ENCODE measurements at places on chromosomes 1 and 21.

DNA sequence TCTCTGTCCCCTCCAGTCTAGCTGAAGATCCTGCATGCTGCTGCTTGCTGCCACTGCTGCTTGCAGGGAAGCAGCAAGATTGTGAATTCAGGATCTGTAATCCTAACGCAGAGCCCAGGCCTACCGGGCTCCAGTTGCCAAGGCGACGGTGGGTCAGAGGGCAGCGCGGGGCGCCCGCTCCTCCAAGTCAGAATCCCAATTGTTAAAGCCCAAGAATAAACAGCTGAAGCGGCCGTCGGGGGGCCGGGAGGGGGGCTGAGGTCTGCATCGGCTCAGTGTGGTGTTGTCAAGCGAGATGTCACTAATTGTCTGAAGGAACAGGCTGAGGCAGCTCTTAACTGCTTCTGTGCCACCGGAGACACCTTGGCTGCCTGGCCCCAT lies 36.8 kb downstream of the AHDC1 start:
- no peak for DNase-seq

GRCh38 chr1:231856426-231856825 lies 229.8 kb downstream of the DISC1 start:
- DNase-seq, result no peak

GRCh38 chr1:150613061-150613920 lies 16.1 kb downstream of the ENSA start:
- peak; percentile 93 for DNase-seq

GRCh38 chr1:225426395-225427234 lies 1.2 kb downstream of the LBR start:
- DNase-seq, result no peak

GRCh38 chr21:17523007-17523451 lies 10.2 kb downstream of the CXADR start:
- no peak for DNase-seq

GRCh38 chr1:63621698-63622097 lies 28.5 kb downstream of the PGM1 start:
- no peak for DNase-seq

GRCh38 chr1:88961081-88961480 lies 31.3 kb downstream of the KYAT3 start:
- no peak for DNase-seq

DNA sequence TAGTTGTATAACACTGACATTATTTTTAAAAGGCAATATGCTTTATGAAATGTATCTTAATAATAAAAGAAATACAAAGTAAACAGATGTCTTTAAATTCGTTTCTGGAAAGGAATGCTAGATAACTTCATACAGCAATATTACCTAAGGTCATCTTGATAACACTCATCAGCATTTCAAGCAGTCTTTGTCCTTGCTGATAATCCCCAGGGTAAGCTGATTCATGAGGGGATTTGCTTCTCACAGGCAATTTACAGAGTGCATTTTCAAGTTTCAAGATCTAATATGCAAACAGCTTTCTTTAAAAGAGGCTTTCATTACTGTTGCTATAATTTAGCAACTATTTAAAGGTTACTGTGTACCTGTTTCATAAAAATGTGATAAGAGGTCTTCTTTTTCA lies 75.2 kb upstream of the NEK2 start:
- DNase-seq, result no peak

DNA sequence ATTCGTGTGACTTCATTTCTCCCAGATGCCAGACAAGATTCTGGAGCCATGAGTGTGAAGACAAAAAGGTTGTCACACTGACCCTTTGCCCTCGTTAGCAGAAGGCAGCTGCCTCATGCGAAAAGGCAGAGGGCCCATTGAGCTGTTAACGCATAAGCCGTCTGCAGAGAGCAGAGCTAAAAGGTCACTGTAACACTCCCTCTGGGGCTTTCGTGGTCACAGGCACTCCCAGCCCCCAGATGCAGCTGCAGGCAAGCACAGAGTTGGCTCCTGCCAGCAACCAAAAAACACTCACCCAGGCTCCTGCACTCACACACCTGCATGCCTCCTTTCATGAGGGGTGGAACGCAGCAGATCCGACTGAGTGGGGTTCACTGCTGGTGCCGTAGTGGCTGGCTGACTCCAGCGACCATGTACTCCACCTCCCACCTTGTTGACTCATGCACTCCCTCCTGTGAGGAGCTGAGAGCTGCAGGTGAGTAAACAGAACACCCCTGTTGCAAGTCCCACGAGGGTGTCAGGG lies 287.5 kb downstream of the SMYD3 start:
- no peak for DNase-seq

DNA sequence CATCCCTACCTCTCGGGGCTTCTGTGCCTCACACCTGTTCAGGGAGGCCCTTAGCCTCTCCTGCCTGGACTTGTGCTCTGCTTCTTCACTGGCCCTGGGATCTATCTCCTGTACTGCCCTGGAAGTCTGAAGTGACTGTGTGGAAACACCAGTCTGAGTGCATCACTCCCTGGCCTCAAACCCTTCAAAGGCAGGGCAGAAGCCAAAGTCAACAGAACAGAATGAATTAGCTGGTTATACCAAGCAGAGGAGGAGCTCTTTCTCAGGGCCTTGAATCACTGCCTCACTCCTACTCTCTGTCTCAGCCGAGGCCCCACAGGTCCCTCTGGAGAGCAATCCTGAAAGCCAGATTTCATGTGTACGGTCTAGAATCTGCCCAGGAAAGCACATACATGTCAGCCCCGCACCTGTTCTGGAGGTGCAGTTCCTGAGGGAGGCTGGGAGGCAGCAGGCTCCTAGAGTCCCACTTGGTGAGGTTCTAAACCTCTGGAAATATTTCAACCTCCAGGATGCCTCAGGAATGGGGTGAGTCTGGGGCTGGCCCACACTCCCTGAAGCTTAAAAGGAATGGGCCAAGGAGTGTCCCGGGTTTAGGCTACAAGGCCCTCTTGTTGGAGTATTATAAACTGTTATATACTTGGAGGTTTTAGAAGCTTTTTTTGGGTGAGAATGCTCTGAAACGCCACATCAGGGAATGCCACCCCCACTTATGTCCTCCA lies 98.3 kb downstream of the ABCA4 start:
- no peak for DNase-seq

DNA sequence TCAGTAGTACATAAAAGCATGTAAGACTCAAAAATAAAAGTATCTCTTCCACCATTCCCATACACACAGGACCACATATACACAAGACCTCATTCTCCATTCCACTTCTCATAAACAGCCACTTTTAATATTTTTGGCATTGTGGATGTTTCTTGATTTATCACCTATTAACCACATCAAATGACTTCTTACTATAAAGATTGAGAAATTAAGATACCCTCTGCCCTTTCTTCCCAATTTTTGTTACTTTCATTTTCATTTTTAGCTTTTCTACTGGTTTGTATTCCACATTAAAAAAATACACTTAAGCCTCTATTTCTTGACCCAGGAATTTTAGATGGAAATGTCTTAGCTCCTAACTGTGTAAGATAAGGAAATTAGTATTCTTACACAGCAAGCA lies 22.8 kb downstream of the AKT3 start:
- DNase-seq, result peak; percentile 26

GRCh38 chr1:86758570-86758969 lies 54.2 kb downstream of the SH3GLB1 start:
- no peak for DNase-seq

GRCh38 chr1:53246261-53247134 lies 8.2 kb upstream of the MAGOH start:
- DNase-seq, result no peak

GRCh38 chr21:32587120-32587519 lies 1.8 kb upstream of the TCP10L start:
- DNase-seq, result no peak

DNA sequence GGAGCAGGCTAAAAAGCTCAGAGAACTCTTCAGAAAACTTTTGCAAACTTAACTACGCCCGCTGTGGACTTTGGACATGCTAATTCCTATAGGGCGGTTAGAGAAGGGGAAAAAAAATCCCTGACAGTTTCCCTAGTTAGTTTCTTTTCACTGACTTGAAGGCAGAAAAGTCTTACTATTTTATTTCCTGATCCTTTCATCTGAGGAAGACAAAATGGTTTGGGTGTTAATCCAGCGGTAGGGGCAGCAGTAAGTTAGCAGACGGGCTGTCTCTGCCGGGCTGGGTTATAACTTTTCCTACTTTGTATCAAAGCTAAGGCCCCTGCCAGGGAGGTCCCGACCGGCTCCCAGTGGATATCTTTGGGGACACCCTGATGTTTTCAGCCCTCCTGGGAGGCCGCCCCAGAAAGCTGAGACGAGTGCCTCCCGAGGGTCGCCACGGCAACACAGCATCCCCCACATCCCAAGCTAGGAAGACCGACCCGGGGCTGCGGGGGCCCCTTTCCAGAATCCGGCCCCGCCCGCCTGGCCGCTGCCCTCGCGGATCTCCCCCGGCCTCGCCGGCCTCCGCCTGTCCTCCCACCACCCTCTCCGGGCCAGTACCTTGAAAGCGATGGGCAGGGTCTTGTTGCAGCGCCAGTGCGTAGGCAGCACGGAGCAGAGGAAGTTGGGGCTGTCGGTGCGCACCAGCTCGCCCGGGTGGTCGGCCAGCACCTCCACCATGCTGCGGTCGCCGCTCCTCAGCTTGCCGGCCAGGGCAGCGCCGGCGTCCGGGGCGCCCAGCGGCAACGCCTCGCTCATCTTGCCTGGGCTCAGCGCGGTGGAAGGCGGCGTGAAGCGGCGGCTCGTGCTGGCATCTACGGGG lies 162.6 kb downstream of the RUNX1 start:
- no peak for DNase-seq

GRCh38 chr1:182173808-182174512 lies 112.4 kb upstream of the ZNF648 start:
- no peak for DNase-seq

- DNase-seq, result no peak
Measured at GRCh38 chr1:169701261-169702005, 10.0 kb downstream of the SELL start.

DNA sequence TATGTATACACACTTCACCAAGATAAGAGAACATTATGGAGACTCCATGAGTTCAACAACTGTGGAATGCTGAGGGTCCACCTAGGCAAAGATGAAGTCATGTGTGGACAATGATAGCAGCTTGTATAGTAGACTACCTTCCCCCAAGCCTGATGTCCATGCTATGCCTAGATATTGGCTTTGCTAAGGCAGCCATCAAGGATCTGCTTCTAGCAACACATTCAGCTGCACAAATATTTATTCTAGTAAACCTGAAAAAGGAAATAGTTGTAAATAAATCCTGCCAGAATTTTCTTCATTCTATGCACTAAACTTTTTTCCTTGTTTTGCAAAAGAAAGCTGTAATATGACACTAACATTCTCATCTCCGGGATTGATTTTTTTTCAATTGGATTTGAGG lies 7.0 kb upstream of the LPAR3 start:
- DNase-seq, result no peak

DNA sequence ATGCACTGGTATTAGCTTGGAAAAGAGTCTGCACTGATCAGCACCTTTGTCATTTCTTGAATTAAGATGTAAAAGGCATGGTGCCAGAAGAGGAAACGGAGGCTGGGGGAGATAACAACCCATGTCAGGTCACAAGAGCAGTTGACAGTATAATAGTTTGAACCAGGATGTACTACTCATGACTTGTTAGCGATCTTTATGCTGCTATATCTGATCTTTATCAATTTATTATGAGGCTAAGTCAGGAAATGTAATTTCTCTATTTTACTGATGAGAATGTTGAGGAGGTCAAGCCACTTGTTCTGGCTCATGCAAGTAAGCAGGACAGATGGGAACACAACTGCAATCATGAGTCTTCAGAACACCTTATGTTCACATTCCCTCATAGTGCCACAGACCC lies 41.4 kb downstream of the RGS5 start:
- no peak for DNase-seq

DNA sequence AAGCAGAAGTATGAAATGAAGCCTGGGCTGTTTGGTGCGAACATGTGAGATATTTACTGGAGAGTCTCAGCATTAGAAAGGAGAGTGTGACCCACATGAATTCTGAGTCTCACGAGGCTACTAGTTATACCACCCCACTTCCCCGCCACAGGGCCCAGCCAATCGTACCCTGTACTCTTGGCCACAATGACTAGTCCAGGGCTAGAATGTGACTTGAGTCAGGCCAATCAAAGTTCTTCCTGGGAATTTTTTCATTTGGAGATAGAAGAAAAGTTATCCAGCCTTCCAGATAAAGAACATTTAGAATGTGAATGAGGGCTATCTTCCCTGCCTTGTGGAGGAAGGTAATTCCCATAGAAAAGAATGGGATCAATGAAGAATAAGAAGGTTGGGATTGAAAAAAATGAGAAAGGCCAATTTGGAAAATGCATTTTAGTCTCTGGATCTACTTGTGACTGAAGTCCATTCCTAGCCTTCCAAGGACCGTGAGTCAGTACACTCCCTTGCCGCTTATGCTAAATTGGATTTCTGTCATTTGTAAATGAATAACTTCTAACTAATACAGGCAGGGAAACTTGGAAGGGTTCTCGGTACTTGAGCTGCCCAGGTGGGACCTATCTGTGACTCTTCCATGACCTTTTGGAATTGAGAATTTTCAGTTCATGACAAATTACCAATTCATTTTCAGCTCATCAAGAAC lies 12.3 kb upstream of the RIMKLA start:
- no peak for DNase-seq

DNA sequence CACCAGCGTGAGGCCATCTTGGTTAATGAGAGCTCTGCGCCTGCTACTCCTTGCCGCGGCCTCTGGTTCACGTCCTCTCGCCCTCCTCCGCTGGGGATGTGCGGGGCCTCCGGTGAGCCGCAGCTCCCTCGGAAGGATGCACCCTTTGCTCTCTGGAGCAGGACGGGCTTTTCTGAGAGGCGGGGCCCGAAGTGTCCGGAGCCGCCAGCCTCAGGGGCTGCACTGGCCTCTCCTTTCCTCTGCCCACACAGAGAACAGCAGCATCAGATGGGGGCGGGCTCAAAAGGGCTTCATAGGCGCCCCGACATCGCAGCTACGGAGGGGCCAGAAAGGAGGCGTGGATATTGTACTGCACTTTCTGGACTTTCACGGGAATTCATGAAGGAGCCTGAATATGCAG lies 284.7 kb downstream of the CAMTA1 start:
- DNase-seq, result no peak

DNA sequence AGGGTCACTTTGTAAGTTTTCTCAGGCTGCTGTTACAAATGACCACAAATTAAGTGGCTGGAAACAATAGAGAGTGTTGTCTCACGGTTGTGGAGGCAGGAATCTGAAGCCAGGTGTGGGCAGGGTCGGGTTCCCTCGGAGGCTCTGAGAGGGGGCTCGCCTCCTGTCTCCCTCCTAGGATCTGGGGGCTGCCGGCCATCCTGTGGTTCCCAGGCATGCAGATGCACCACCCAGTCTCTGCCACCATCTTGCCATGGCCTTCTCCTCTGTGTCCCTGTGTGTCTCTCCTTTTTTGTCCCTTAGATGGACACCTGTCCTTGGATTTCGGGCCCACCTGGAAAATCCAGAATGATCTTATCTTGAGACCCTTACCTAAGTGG lies 4.8 kb downstream of the TP73 start:
- no peak for DNase-seq

GRCh38 chr1:217495249-217495648 lies 135.6 kb downstream of the GPATCH2 start:
- DNase-seq, result no peak

- DNase-seq, result peak; percentile 67
Measured at GRCh38 chr1:100896481-100896982, 642 bp downstream of the SLC30A7 start.

Measured in common myeloid progenitor, CD34-positive (primary cell).